Thymus (tissue), 14 donors: ENCODE measurements at places on chromosomes 11 and 22. TPM values are rescaled to one million over a fixed set of nuclear protein-coding genes. Genes with fewer than 3 reads are reported as not detected.

- H3K27me3 ChIP-seq: no peaks in the 10 kb centered on the region
- DNase-seq: no peak
- no peaks in the 10 kb centered on the region for H3K4me1 ChIP-seq
- no peak overlapping the region for H3K4me3 ChIP-seq
Measured at GRCh38 chr11:117052196-117053149, 45.8 kb downstream of the SIK3 start.

DNA sequence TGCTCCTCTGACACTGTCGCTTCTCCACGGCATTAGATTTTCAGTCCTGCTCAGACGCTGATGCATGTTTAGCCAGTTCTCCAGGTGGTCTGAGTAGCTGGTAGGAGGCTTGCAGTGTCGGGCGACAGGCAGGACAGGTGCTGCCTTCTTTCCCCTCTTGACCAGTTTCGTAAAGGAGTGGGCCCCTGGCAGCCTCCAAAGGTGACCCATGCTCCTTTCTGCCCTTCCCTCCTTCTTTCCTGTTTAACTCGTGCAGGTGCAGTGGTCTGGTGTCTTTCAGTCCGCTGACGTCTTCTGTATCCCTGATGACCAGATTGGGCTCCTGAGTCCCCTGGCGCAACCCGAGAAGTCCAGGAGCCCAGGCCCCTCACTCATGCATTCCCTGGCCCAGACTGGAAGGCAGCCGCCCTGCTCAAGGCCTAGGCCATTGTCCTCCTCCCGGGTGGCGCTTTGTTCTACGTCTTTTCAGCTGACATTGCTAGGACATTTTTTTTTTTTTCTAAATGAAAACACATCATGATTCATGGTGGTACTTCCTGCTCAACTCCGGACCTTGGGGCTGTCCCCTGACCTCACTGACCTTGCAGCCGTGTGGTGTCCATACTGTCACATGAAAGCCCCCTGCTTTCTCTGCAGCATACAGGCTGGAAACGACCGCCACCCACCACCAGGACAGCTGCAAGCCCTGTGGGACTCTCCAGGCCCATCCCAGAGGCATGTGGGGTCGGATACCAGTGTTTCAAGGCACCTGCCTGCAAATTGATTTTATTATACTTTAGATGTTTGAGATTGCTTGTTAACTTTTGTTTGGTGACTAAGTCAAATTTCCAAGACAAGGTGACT is 25.5 kb upstream of the TXNRD2 start:
- no peak for DNase-seq
- no peak overlapping the region for H3K4me3 ChIP-seq
- H3K27me3 ChIP-seq: no peaks in the 10 kb centered on the region
- peaks cover 57% of the 10 kb centered on the region for H3K36me3 ChIP-seq
- H3K4me1 ChIP-seq: peaks cover 12% of the 10 kb centered on the region

DNA sequence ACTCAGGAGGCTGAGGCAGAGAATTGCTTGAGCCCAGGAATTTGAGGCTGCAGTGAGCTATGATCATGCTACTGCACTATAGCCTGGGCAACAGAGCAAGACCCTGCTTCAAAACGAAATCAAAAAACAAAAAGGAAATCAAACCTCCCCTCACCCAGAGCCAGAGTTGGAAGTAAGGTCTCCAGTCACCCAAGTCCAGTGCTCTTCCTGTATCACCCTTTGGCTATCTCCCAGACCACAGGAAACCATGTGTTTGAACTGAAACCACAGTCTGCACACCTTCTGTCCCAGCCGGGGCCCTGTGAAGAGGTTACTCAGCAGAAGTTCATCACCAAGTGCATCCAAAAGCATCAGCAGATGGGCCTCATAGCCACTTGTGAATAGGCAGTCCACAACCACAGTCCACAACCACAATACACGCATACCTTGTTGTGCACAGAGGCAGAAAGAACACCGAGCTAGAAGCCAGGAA is 4.6 kb downstream of the MYH9 start:
- H3K36me3 ChIP-seq: peaks cover 19% of the 10 kb centered on the region
- peaks cover 38% of the 10 kb centered on the region for H3K4me1 ChIP-seq
- peak overlapping the region; percentile 3 for H3K4me3 ChIP-seq
- DNase-seq: no peak
- H3K27me3 ChIP-seq: no peaks in the 10 kb centered on the region

DNA sequence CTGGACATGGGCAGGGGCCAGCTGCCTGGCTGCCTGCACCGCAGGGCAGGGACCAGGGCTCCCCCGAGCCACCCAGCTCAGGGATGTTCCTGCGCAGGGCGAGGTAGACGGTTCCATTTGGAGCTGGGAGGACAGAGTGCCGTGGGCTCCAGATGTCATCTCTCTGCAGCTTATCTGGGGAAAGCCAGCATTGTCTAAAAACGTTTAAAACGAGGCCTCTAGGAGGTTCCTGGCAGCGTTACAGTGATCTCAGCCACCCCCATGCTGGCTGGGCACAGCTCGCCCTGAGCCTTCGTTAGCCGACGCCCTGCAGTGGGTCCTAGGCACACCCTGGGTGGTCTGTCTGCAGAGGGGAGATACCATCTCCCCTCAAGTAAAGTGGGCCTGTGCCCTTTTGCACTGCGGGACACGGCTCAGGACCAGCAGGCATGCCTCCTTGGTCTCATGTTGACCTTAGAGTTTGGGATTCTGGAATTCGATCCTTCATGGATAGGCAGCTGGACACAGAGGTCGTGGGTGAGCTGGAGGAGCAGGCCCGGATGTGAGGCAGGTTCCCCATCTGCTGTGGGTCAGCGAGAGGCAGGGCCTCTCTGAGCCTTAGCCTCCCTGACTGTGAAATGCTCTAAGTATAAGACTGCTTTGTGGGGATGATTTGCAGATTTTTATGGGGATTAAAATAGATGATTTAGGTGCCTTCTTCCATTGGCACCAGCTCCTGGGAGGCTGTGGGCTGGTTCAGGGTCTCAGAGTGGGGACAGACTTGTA is 14.1 kb downstream of the SYNGR1 start:
- H3K27me3 ChIP-seq: no peaks in the 10 kb centered on the region
- H3K27ac ChIP-seq: no peak overlapping the region
- H3K4me3 ChIP-seq: no peak overlapping the region
- DNase-seq: no peak

DNA sequence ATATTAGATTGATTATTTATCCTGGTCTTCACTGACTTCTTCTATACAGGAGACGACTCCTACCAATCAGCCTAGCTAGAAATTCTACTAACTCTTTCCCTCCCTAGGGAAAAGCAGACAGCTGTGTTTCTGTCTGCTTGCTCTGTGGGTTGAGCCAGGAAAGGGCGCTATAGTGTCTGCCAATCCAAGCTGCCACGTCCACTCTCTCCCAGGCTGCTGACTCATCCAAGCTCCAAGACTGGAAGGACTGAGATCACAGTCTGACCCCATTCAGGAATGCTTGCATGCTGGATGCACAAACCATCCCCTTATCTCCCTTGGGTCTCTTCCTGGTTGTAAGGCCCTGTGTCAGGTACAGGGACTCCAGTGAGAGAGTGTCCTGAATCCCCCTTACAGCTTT is 955.6 kb downstream of the OPCML start:
- H3K4me3 ChIP-seq: no peak overlapping the region
- H3K27ac ChIP-seq: no peak overlapping the region
- no peaks in the 10 kb centered on the region for H3K4me1 ChIP-seq
- DNase-seq: no peak

GRCh38 chr11:61089806-61090491 is 12.3 kb upstream of the CD5 start:
- H3K4me3 ChIP-seq: no peak overlapping the region
- no peak for DNase-seq
- no peaks in the 10 kb centered on the region for H3K36me3 ChIP-seq

DNA sequence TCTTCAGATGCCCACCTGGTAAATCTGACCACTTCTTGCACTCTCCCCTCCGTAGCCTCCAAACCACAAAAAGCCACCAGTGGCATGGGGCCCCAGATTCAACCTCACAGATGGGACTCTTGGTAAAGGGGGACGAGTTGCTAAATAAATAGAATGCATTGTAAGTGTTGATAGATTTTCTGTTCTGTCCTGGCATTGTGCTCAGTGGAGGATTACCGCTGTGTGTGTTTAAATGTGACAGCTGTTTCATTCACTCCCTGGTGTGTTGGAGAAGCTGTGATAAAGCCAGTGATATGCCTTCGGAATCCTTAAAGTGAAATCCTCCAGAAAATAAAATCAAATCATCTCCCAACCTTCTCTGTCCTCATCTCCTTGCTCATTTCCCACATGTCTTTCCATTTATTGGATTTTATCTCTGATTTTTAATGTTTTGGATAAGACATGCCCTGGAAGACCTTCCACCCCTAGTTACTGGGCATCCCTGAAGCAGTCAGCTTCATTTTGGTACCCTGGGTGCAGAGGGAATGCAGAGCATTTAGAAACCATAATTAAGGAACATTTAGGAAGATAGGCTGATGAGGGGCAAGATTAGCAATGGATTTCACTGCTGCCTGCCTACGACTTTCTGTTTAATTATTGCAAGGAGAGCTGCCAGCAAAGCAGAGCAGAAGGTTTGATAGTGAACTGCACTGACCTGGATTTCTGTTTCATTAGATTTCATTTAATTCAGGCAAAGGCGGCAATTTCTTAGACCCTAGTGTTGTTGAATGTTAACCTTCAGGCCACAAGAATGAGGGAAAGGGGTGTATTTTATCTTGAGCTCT is 460.9 kb upstream of the KIRREL3 start:
- H3K27ac ChIP-seq: no peak overlapping the region
- DNase-seq: no peak
- H3K4me3 ChIP-seq: no peak overlapping the region
- no peaks in the 10 kb centered on the region for H3K4me1 ChIP-seq
- H3K36me3 ChIP-seq: no peaks in the 10 kb centered on the region

DNA sequence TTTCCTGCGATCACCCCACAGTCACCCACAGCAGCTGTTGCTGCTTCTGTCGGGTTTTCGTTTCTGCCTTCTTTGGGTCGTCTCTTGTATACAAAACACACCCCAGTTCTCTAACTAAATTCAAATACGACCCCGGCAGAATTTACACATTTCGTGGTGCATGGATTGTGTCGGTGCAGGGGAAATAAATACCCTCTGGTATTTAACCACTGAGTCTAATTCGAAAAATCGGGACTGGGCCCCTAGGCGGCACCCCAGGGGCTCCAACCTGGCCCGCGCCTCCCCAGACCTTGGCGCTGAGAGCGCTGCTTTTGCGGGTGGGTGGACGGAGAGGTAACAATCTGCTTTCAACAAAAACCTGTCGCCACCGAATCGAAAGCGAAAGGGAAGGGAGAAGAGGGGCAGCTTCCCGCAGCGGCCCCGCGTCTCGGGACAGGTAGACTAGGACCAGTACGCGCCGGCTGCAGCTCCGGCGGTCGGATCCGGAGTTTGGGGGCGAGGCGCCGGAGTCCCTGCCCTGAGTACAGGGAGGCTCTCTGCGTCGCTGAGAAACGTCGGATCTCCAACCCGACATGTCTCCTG is 4.4 kb downstream of the ALX4 start:
- peak overlapping the region; percentile 10 for H3K4me3 ChIP-seq
- DNase-seq: no peak
- H3K36me3 ChIP-seq: no peaks in the 10 kb centered on the region
- peaks cover 8% of the 10 kb centered on the region for H3K4me1 ChIP-seq

The SPA17 gene
- 11.3 TPM for total RNA-seq

The SCN2B gene
- total RNA-seq: 1.6 TPM

The MMP27 gene
- total RNA-seq: not detected

The GRAP2 gene
- 193 TPM for total RNA-seq

The APOA4 gene
- total RNA-seq: 1.7 TPM

The C11orf91 gene
- not detected for total RNA-seq
